ENCODE measurements at places on chromosomes 5 and 9. TPM values are rescaled to one million over a fixed set of nuclear protein-coding genes. Genes with fewer than 3 reads are reported as not detected.
A peak's percentile ranks its signal among the peaks of the same experiment; 100 is the strongest.

The IFNK gene
- not detected for total RNA-seq

The NOXA1 gene
- total RNA-seq = 0.46 TPM

The PCDHA9 gene
- not detected for total RNA-seq

The ZNF346 gene
- total RNA-seq = 26.1 TPM

GRCh38 chr9:75198436-75198835 lies 110.1 kb downstream of the OSTF1 start:
- DNase-seq = no peak

DNA sequence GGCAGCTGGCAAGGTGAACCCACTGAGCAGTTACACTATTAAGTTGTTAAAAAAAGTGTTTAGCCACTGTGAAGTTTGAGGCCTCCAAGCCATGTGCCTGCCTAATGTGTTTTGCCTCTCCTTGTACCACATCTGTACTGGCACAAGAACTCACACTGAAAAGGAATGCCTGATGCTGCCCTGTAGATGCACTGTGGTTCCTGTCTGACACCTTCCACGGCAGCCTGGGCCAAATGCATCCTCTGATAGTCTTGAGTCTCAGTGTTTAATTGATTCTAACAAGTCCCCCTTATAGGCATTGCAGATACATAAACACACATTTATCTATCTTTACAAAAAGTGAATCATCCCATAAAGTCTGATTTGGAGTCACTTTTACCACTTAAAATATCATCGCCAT lies 169.9 kb downstream of the TTC39B start:
- no peak for DNase-seq

The HAPLN1 gene
- total RNA-seq = not detected

GRCh38 chr9:38527503-38527902 lies 92.9 kb downstream of the ANKRD18A start:
- no peak for DNase-seq

DNA sequence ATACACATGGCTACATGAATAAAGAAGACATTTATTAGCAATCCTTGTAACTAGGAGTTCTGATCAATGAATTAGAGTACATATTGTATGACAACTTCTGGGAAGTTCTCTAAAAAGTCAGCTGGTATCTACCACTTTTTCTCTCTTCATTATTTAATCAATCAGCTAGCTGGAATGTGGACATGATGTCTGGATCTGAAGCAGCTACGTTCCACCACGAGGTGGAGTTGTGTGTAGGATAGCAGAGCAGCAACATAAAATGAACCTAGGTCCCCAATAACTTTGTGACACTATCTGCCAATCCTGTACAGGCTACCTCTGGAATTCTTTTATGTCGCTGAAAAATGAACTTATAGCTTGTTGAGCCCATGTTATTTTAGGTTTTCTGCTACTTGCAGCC lies 32.9 kb upstream of the ENTREP1 start:
- DNase-seq = no peak

GRCh38 chr5:170874017-170874416 lies 12.2 kb downstream of the RANBP17 start:
- no peak for DNase-seq

- DNase-seq = no peak
Measured at GRCh38 chr9:93668261-93668871, 92.0 kb downstream of the PHF2 start.

- no peak for DNase-seq
Measured at GRCh38 chr9:136194540-136194939, 10.4 kb downstream of the LHX3 start.

The CCNO gene
- total RNA-seq = 0.27 TPM

The CDKN2B gene
- total RNA-seq = 0.62 TPM

GRCh38 chr5:109324931-109325330 lies 84.8 kb downstream of the PJA2 start:
- DNase-seq = no peak

DNA sequence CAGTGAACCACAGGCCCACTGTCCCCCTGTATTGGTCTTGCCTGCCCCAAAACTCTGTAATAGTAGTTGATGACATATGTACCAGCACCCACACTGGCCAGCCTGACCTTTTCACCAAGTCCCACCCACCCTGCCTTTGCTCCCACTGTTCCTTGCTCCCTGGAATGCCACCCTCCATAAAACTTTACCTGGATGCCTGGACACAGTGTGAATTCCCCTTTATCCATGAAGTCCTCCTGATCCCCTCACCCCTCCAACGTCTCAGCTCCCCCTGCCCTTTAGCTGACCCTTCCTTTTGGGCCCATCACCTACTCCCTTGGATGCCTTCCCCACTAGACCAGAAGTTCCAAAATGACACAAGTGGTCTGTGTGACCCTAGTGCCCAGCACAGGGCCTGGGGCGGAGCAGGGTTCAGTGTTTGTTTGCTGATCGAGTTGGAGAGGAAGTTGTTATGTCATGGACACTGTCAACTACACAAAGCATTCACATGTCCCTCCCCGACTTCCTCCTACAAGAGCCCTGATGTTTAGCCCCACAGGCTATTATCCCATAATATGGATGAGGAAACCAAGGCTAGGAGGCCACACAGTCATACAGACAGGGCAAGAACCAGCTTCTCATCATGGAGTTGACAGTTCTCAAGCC lies 16.1 kb downstream of the AMBP start:
- DNase-seq = peak; percentile 3

DNA sequence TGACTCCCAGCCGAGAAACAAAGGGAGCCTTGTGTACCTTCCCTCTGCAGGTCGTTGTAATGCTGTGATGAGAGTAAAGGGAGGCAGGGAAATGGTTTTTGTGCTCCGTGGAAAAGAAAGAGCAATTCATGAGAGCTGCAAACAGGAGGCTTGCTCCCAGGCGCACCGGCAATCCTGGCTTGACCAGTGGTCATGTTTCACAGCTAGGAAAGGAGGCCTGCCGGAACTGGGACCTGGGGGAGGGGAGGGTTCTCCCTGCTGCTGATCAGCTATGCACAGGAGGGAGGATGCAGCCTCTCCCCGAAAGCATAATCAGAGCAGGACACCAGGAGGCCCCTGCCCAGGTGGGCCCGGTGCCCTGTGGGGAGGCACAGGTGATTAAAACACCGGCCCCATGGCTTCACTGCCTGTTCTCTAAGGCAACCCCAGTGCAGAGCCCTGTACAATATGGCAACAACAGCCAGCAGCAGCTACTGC lies 131.3 kb downstream of the ZDHHC21 start:
- no peak for DNase-seq

GRCh38 chr5:155989879-155990278 lies 337.1 kb upstream of the SGCD start:
- no peak for DNase-seq

GRCh38 chr5:131906668-131907067 lies 38.8 kb downstream of the MEIKIN start:
- DNase-seq = no peak

The NUTM2F gene
- not detected for total RNA-seq

GRCh38 chr5:96706433-96707111 lies 44.4 kb downstream of the CAST start:
- no peak for DNase-seq

The CARD6 gene
- total RNA-seq = 1.5 TPM

GRCh38 chr5:156051972-156052371 lies 275.0 kb upstream of the SGCD start:
- DNase-seq = no peak

DNA sequence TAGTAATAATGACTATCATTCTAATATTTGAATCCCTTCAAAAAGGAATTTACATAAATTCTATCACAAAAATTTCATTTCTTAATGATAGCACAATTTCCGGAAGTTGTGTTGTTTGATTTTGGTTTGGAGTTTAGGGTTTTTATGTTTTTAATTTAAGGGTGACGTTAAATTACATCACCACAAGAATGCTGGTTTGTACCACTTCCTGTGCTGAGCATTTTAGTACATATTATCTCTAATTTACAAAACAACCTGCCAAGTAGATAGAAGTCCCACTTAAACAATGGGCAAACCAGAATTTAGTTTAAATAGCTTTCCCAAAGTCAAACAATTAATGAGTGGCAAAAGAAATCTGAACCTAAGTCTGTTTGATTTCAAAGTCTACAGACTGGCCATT lies 63.4 kb downstream of the DENND1A start:
- DNase-seq = no peak

GRCh38 chr5:77294185-77294584 lies 83.7 kb downstream of the PDE8B start:
- no peak for DNase-seq

DNA sequence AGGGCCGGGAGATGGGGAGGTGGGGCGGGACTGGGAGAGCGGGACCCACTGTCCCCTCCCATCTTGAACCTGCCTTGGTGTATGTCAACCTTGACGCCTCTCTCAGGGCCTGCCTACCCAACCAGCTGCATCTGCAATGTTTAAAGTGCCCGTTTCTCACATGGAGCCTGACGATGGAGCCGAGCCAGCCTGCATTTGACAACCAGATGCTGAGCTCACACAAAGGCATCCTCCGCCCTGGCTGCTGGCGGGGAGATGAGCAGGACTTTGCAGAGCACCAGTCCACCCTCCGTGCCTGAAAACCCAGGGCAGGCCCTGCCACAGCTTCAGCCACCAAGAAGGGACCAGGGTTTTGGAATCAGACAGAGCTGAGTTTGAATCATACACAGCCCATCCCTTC lies 141.1 kb upstream of the SMIM23 start:
- no peak for DNase-seq

The LCN1 gene
- not detected for total RNA-seq

GRCh38 chr9:126261584-126262356 lies 64.9 kb upstream of the MVB12B start:
- DNase-seq = no peak

GRCh38 chr5:88248743-88249540 lies 19.7 kb downstream of the TMEM161B start:
- no peak for DNase-seq

The CCL27 gene
- 0.55 TPM for total RNA-seq

The ZDHHC11 gene
- total RNA-seq = 11.9 TPM

DNA sequence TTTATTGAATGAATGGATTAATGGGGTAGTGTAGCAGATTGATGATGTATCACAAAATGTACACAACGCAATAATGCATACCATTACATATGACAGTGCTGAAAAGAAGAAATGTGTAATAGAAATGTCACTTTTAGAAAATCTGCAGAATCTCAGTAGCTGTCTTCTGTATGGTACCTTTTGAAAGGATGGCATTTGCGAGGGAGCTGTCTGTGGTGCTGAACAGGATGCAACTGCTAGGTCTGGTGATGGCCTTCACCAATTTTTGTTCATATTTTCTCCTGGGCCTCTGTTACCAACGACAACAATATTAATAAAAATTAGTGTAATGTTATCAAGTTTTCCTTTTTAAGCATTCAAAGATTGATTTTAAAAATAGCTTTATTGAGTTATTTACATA lies 36.2 kb upstream of the OTULIN start:
- peak; percentile 42 for DNase-seq

GRCh38 chr9:137083394-137084004 lies 3.3 kb upstream of the MAN1B1 start:
- DNase-seq = no peak

The SPINK7 gene
- not detected for total RNA-seq

DNA sequence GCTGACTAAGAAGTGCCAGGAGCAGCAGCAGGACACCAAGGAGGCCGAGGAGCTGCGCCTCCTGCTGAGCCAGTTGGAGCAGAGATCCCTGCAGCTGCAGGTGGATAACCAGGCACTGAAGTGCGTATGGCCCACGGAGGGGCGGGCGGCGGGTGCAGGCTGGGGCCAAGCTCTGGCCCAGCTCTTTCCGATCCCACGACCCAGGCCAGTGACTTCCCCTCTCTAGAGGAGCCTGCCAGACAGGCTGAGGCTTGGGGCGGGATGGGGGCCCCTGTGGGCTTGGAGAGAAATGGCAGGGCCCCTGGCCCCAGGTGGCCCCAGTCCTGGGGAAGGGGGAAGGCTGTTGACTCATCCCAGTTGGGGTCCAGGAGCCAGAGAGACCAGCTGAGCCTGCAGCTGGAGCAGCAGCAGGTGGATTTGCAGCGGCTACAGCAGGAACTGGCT lies 3.6 kb downstream of the PTRH1 start:
- no peak for DNase-seq

DNA sequence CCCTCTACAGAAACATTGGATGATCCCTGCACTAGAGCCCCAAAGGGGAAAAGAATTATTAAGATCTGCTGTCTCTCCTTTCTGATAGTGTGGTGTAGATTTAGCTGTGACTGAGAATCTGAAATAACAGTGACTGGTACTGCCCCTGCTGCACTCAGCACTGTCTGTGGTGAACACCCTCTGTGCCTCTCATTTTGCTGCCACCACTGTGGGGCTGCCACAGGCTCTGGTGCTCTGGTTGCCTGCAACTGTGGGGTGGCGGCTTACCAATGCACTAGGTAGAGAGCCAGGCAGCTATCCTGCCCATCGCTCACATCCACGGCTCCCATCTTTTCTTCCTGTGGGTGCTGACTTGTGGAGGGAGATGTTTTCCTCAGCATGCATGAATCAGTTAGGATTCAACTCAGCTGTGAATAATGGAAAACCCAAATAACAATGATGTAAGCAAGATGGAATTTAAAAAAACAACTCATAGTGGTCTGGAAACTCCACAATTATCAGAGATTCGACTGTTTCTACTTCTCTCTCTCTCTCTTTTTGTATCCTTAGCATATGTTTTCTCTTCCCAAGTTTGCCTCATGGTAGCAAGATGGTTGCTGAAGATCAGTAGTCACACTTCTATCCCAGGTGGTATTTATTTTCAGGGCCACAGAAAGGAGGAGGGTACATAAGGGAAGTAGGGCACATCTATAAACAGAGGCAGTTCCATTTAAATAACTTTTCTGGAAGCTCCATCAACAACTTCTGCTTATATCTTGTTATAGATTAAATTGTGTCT lies 99.8 kb upstream of the DAP start:
- no peak for DNase-seq

DNA sequence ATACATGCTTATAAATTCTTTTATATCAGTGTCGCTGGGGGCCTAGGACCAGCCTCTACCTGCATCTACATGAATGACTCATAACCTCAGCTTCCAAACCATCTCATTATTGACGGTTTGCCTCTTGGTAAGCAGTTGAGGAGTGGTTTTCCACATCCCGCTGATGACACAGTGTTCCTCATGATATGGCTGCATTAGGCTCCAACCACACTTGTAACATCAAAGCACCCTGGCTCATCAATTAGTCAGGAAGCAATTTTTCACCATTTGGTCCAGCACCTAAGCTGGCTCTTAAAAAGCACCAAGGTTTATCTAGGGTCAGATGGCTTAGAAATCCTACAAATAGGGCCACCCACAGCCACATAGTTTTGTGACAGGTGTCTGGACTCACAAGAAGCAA lies 402.4 kb downstream of the ARHGEF28 start:
- DNase-seq = no peak

Measured in activated T-helper 2 cell treated with anti-CD3 and anti-CD28 coated beads, Interferon-gamma antibody, Interleukin-2, Interleukin-4, amounts not matched to agents 10 μg/mL and 5 μg/mL and 100 μg/mL, durations not matched to agents 14 hours and 24 hours and 36 hours (primary cell).